ENCODE measurements at places on chromosomes 4 and X.

GRCh38 chrX:45889471-45889870 lies 655.8 kb downstream of the ZNF674 start:
- DNase-seq, result no peak

- DNase-seq, result no peak
Observed at GRCh38 chr4:99615170-99615820, 40.7 kb downstream of the MTTP start.

DNA sequence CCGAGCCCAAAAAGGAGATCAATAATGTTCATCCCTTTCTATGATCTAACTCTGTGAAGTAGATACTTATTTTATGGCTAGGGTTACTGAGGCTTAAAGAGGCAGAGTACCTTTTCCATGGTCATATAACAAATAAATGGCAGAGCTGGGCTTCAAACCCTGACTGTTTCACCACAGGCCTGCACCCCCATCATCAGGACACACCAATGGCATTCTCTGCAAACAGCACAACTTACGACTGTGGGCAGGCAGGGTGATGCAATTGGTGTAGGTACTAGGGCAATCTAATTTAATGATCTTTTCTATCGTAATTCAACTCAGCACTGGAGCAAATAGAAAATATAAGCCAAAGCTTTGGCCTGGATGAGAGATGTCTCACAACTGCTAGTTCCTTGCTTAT lies 118.8 kb upstream of the CBR4 start:
- no peak for DNase-seq

- no peak for DNase-seq
Observed at GRCh38 chrX:87728459-87728858, 210.9 kb downstream of the KLHL4 start.

- DNase-seq, result no peak
Observed at GRCh38 chr4:76226418-76226817, 12.8 kb upstream of the SCARB2 start.

GRCh38 chrX:65578346-65578745 lies 43.8 kb upstream of the LAS1L start:
- DNase-seq, result no peak

DNA sequence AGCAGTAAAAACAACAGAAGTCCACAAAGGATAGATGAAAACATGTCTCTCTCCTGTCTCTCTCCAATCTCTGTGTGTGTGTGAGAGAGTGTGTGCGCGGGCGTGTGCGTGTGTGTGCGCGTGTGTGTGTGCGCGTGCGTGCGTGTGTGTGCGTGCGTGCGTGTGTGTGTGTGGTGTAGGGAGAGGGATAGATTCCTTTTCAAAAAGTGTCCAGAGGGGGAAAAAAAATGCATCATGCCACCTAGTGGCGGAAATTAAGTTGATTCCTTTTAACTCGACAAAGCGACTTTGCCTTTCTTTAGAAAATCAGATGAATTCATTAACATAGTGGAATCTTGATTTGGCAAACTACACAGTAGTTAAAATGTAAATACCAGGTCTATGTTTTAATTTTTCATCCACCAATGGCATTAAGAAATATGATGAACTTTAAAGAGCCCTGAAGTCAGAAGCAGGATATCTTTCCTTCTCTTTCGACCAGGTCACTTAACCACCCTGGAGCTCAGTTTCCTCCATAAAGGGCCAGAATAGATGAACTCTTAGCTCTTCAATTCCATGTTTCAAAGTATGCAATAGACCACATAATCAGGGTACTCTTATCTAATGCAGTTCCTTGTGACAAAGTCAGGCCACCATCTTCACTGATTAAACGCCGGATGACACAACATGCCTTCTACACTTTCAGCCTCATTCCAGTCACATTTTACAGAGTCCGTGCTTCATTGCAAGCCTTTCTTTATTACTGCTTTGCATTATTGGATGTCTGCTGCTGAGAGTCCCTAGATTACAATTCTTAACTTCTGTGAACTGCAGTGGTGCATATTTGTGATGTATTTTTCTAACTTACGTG lies 162.8 kb downstream of the FBXO8 start:
- peak; percentile 69 for DNase-seq

GRCh38 chr4:70734168-70734954 lies 12.6 kb downstream of the RUFY3 start:
- no peak for DNase-seq

DNA sequence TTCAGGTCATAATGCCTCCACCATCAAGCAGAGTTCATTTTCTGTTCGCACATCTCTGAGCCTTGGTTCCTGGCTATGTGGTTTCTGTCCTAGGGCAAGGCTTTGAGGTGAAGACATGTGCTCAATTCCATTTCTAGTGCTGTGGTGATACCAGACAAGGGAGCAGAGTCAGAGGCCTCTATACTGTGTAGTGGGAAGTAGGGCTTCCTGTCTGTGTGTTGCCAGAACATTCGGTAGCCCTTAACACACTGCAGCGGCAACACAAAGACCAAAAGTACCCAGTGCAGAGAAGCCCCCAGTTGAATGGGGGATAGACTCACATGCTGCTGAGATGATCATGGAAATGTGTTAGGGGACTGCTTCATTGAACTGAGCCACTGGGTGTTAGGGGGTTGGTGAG lies 56.4 kb downstream of the STARD8 start:
- no peak for DNase-seq

GRCh38 chrX:9114245-9114644 lies 80.3 kb upstream of the FAM9B start:
- DNase-seq, result no peak

- DNase-seq, result no peak
Observed at GRCh38 chr4:106365613-106366012, 3.0 kb downstream of the GIMD1 start.

DNA sequence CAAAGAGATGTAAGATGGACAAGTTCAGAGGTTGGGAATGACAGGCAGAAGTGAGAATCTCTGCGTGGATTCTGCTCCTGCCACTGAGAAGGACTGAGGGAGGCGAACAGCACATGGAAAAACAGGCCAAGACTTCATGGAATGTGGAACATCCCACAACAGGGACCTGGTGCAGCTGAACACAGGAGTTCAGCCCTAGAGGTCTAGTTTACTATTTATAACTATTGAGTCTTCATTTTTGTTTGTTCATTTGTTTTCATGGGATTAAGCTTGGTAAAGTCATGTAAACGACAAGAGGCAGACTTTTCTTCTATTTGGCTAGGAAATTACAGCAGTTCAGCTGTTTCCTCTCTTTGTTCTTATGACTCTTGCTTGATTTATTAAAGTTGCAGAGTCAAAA lies 234.5 kb downstream of the MAML3 start:
- DNase-seq, result no peak

DNA sequence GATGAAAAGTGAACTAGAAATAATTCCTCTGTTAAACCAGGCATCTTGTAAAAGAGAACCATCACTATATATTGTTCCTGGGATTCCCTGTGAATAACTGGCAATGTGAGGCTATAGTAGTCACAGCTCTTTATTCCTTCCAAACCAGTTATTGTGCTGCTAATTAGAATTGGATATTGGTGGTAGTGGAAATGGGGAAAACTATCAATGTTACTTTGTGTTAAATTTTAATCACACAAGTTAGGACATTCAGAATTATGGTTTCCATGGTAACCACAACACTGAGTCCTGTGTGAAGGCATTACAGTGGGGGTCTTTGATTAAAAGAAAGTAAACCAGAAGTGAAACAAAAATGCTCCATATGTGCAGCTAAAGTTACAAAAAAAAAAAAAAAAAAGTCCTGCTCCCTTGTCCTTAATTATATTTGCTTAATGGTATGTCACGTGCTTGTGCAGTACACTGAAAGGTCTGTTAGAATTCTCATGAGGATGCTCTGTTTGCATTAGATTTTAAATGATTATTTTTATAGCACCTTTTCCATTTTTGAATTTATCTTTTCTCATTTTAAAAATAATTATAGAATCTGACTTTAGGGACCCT lies 200.4 kb downstream of the ADGRL3 start:
- DNase-seq, result no peak

DNA sequence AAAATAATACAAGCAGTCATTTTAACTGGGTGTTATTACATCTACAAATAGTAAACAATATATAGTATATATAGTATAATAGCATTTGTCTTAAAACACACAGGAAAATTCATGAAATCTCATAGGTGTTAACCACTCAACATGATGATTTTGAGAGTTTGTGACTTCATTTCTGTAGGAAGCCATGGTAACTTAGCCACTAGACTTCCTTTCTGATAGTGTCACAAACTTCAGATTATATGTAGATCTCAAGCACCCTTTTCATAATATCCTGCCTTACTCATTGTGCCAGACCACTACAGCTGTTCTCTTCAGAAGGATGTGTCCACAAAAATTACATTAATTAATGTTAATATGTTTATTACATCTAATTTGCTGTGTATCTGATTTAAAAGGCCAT lies 1250.6 kb downstream of the ADGRL3 start:
- DNase-seq, result no peak

- no peak for DNase-seq
Observed at GRCh38 chr4:127875791-127876190, 4.9 kb upstream of the PLK4 start.

- no peak for DNase-seq
Observed at GRCh38 chr4:183620421-183620820, 38.6 kb downstream of the RWDD4 start.

- DNase-seq, result no peak
Observed at GRCh38 chr4:181677201-181677600, 566.0 kb upstream of the TENM3 start.

DNA sequence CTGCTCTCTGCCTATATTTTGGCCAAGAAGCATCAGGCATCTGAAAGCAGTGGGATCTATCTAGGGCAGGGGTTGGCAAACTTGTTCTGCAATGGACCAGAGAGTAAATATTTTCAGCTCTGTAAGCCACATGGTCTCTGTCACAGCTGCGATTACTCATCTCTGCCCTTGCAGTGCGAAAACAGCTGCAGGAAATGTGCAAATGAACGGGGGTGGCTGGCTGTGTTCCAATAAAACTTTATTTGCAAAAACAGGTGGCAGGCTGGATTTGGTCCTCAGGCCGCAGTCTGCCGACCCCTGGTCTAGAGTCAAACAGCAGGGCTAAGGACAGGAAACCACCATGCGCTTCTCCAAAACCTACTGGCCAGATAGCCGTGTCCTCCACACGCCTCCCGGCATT lies 48.6 kb downstream of the ACOX3 start:
- no peak for DNase-seq

DNA sequence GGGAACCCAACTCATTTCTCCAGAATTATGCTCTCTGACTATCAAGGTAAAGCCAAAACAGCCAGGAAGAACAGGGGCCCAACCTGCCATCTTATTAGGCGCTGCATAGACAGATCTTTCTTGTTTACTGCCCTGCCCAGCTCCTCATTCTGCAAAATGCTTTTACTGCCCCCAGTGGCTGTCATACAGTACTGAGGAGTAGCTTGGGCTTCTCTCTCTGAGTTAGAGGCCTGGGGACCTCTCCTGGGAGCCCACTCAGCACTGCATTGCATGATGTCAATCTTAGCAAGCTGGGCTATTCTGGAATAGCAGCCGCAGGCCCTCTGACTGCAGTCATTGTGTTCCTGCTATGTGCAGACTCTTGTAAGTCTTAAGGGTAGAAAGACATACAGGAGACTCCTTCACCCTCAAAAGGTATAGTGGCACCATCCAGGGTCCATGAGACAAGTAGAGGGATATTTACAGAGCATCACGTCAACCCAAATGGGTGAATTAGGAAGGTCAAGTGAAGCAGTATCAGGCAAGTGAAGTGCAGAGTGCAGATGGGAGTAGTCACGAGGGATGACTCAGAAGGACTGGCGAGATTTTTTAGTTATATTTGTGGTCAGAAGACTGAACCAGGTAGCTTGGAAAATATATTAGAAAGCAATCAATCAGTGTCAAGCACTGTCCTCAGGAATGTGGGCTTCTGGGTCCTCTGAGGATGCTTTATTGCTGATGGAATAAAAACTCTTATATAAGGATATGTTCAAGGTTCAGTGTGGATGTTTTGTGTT lies 294.1 kb upstream of the SFRP2 start:
- DNase-seq, result peak; percentile 85

Data from endodermal cell (in vitro differentiated cells).